Camera-type eye (tissue), 1 donor: ENCODE measurements at places on chromosomes 6 and 20. TPM values are rescaled to one million over a fixed set of nuclear protein-coding genes. Genes with fewer than 3 reads are reported as not detected.

Gene TRIM40
- not detected for total RNA-seq

Gene SPTLC3
- total RNA-seq, result 14.1 TPM

Gene BANF2
- total RNA-seq, result not detected

Gene ARFGEF3
- total RNA-seq, result 11.1 TPM
